Posterior vena cava (tissue), 2 donors: ENCODE measurements at places on chromosomes 2 and 18. TPM values are rescaled to one million over a fixed set of nuclear protein-coding genes. Genes with fewer than 3 reads are reported as not detected.

Gene CCDC74A
- 3.9 TPM for total RNA-seq

Gene GPBAR1
- total RNA-seq, result 1.2 TPM

Gene SOWAHC
- 8.8 TPM for total RNA-seq

Gene LIMS1
- total RNA-seq, result 58.6 TPM

Gene ALPI
- not detected for total RNA-seq

Gene HRH4
- total RNA-seq, result not detected

Gene CEBPZ
- total RNA-seq, result 54.9 TPM

Gene INSIG2
- total RNA-seq, result 29.4 TPM

Gene INPP5D
- 14.0 TPM for total RNA-seq

Gene ASTL
- total RNA-seq, result not detected

Gene FOXD4L1
- not detected for total RNA-seq

Gene REG1B
- 3.4 TPM for total RNA-seq

Gene AP1S3
- 1.2 TPM for total RNA-seq

Gene FKBP1B
- 5.9 TPM for total RNA-seq

Gene OTOS
- not detected for total RNA-seq

Gene OR6B2
- not detected for total RNA-seq

Gene USP14
- total RNA-seq, result 60.0 TPM

Gene TEKT4
- not detected for total RNA-seq

Gene SELENOI
- total RNA-seq, result 12.2 TPM

Gene NOSTRIN
- 21.3 TPM for total RNA-seq

Gene CTIF
- 87.8 TPM for total RNA-seq

Gene CD8B2
- not detected for total RNA-seq

Gene BZW1
- total RNA-seq, result 211 TPM

Gene SH2D6
- total RNA-seq, result not detected

Gene LBX2
- not detected for total RNA-seq

Gene COLEC11
- total RNA-seq, result 0.71 TPM

Gene TSPYL6
- not detected for total RNA-seq

Gene SCN2A
- 0.62 TPM for total RNA-seq

Gene TTC21B
- 14.6 TPM for total RNA-seq

Gene EIF2AK2
- 39.8 TPM for total RNA-seq

Gene KIAA2012
- not detected for total RNA-seq

Gene GPR35
- total RNA-seq, result 1.2 TPM

Gene CXXC1
- 55.2 TPM for total RNA-seq

Gene TLK1
- 55.3 TPM for total RNA-seq

Gene TUBA3D
- not detected for total RNA-seq

Gene WDR7
- 24.9 TPM for total RNA-seq

Gene DYNAP
- not detected for total RNA-seq

Gene ALLC
- total RNA-seq, result not detected
